ENCODE measurements at places on chromosomes 2 and 18.
A peak's percentile ranks its signal among the peaks of the same experiment; 100 is the strongest.

- DNase-seq: no peak
Measured at GRCh38 chr2:10223471-10223870, 79.2 kb upstream of the HPCAL1 start.

DNA sequence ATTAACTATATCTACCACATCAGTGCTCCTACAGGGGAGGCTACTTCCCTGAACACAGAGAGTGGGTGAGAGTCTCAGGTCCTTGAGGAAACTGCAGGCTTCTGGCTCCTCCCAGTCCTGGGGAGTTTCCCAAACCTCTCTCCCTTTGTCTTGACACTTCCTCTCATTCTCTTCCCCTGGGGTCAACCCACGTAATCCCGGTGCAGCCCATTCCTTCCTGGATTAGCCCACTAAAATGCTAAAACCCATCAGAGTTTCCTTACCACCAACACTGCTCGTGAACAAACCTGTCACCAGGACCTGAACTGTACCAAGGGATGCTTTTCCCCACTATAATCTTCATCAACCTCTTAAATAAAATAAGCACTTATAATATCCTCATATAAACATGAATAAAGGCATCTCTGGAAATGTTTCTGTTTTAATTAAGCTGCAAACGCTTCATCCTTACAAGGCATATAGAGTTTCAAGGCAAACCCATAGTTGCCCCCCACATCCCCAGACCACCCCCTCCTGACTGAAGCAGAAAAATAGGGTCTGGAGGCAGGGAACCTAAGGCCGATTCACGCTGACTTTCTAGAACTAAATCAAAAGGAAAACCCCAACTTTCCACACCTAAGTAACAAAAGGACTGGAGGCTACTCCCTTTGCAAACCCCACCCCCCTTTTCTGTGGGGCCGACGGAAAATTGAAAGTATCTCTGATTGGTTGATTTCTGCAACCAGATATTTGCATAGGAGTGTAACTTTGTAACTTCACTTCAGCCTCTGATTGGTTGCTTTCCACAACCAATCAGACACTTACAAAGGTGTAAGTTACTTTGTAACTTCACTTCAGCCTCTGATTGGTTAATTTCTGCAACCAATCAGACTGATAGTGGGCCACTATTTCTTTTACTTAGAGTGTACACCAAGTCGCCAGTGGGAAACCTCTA, 19.0 kb downstream of the TMSB10 start:
- no peak for DNase-seq

GRCh38 chr2:133658020-133658903, 90.0 kb upstream of the NCKAP5 start:
- DNase-seq: no peak

GRCh38 chr2:99380376-99381010, 43.3 kb downstream of the EIF5B start:
- no peak for DNase-seq

DNA sequence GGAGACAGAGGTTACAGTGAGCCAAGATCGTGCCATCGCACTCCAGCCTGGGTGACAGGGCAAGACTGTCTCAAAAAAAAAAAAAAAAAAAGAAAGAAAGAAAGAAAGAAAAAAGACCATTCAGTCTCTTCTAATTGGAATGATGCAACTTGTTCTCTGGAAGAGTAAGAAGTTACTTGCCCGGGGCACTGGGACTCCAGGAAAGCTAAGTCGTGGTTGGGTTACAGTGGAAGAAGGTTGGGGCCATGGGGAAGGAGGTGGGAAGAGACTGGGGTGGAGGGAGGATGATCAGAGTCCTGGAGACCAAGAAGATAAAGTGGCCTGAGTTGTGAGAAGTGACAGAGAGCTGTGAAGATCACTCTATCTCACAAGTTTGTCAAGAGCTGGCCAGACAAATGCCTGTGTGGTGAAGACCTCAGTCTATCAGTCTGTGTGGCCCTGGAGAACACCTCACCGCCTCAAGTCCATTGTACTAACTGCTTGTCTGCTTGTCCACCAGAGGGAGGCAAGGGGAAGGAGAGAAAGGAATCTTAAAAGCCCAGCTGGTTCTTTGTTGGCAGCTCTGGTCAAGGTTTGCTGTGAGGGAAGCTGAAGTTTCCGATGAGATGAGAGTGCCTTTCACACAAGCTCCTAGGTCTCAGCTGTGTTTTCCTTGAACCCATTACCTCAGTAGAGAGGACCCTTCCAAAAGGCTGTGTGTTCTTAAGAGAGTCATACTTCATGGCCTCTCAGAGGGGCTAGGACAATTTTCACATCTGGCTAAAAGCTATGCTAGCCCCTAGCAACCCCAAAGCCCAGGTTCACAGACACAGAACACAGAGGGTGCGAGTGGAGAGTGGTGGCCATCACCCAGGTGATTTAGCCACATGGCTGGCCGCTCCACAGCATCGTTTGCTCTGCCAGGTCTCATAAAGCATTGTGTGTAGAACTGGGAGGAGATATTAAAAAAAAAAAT, 72.0 kb upstream of the TMEM178A start:
- DNase-seq: peak; percentile 44

DNA sequence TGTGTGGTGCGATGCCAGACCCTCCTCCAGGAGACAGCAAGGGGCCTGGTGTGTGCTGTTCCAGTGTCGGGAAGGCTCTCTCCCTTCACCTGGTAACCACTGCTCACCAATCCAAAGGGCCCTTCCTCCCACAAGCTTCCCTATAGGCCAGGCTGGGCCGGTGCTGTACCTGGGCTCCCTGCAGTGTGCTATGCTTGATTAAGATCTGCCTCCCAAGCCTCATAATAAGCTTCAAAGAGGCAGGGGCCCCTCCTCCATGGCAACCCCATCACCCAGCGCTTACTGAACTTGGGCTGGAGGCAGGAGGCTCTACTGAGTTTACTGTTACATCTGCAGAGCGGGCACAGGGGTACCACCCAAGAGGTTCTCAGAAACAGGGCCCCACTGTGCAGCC, 4.5 kb upstream of the MAL start:
- DNase-seq: no peak

GRCh38 chr2:39525636-39526412, 88.7 kb upstream of the MAP4K3 start:
- no peak for DNase-seq

GRCh38 chr18:10202845-10203321, 251.6 kb upstream of the APCDD1 start:
- no peak for DNase-seq

DNA sequence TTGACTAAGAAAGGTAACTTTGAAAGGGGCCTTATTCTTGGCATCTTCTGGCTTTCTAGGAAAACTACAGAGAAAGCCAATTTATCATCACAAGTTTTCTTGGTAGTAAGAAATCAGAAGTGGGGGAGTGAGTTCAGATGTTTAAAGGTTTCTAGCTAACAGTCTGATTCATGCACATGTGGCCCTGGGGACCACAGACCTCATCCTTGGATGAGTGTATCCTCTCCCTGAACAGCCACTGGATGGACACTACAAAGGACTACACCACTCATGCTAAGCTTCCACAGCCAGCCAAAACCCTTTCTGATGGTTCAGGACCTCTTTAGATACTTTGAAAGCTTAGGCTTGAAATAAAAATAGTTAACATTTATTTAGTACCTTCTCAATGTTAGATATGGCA, 218.3 kb upstream of the STK17B start:
- DNase-seq: no peak

- no peak for DNase-seq
Measured at GRCh38 chr2:239267288-239267951, 133.4 kb downstream of the HDAC4 start.

GRCh38 chr2:108621687-108622681, 87.7 kb downstream of the LIMS1 start:
- DNase-seq: no peak

- no peak for DNase-seq
Measured at GRCh38 chr18:7383002-7383980, 152.4 kb downstream of the LRRC30 start.

DNA sequence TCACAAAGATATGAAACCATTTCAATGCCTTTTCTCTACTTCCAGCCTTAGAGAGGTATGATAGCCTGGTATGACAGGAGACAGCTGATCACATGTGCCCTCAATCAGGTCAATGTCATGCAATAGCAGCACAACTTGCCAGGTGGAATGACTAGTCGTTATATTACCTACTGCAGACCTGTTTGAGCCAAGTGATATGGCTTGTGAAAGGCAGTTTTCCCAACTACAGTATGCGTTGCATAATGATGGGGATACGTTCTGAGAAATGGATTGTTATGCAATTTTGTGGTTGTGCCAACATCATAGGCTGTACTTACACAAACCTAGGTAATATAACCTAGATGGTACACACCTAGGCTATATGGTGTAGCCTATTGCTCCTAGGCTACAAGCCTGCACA, 262.8 kb downstream of the ICOS start:
- no peak for DNase-seq

All from skeletal muscle cell (primary cell).